ENCODE measurements at places on chromosomes 16 and 17.

- no peak for DNase-seq
Measured at GRCh38 chr17:33204701-33205100, 88.4 kb downstream of the ASIC2 start.

DNA sequence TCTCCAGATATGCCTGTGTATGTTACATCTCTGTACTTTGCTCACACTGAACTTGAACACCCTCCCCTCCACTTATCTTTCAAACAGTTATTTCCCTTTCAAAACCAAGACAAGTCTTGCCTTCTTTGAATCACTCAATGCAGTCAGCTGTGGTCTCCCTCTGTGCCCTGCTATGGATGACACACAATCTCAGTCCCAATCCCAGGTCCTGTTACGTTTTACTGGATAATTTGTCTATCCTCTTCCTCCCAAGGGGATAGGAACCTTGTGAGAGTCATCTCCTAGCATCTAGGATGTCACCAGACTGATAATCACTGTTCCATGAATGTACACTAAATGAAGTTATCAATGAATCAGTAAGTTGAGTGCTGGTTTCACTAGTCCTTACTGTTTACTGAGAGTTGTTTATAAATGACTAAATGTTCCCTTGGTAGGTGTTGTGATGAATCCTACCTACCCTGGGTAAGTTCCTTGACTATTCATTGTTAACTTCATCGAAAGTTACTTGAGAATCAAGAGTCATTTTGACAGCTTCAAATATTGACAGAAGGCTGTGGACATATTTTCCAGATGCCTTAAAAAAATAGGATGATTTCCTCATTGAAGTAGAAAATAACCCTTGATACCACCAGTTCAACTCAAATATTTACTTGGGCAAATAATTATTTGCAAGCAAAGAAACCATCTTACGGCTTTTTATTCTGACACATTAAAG, 244.9 kb downstream of the PRKCA start:
- no peak for DNase-seq

- no peak for DNase-seq
Measured at GRCh38 chr16:6148361-6148760, 1050.8 kb upstream of the EEF2KMT start.

GRCh38 chr16:49183911-49184310, 97.7 kb downstream of the CBLN1 start:
- DNase-seq, result no peak

GRCh38 chr17:67557921-67558320, 159.8 kb upstream of the NOL11 start:
- DNase-seq, result no peak

DNA sequence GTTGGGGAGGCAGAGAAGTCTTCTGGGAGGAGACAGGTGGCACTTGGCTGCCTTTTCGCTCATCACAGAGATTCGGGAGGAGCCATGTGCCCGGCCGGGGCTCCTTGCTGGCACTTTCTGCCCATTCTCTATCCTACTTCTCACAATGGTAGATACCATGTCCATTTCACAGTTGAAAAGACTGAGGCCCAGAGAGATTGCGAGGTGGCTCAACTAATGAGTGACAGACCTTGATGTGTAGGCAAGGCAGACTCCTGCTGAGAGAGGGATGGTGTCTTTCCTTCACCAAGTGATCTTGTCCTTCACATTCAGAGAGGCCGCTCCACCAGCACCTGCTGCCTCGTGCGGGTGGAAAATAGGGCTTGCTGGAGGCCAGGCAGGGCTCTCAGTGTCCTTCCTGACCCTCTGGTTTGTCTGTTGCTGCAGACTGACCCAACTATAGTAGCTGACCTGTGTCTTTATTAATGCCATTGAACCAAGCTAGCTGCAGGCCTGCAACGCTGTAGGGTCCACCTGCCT, 42.1 kb downstream of the MPRIP start:
- no peak for DNase-seq

GRCh38 chr17:14760719-14761411, 460.0 kb downstream of the HS3ST3B1 start:
- DNase-seq, result no peak

DNA sequence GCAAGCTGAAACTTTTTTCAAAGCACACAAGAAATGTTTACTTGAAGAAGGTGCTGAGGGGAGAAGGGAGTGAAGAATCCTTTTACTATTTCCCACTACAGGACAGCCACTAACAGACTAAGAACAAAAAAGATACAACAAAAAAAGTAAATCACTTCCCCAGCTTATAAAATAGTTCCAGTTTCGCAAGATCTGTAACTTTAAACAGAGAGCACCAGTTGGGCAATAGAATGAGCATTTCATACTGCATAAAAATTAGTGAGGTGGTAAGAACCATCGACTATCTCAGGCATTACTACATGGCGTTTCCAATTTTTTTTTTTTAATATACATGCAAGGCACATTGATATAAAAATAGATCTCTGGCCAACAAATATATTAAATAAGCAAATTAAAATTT, 11.1 kb downstream of the CRYBA1 start:
- DNase-seq, result no peak

DNA sequence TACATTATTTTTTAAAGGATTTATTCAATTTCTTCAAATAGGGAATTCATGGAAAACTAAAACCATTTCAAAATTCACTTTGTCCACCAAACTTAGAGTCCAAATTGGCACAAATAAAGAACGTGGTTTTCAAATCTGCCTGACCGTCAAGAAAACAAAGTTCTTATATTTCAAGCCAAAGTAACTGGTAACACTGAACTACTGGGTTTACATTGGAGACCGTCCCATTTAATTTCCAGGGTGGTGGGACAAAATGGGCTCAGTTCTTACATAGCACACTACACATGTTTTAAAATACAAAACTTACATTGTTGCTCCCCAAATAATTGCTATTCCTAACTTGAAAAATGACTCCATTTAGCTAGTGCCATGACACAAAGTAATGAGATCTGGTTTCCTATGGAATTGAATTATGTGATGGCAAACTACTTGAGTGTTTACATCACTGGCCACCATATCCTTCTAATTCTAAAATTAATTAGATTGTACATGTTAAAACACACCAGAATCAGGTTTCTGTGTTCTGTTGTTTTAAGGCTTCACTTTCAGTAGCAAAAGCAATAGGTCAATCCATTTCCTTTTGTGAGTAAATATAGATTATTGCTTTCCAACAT, 6.5 kb downstream of the PSME3IP1 start:
- DNase-seq, result no peak

DNA sequence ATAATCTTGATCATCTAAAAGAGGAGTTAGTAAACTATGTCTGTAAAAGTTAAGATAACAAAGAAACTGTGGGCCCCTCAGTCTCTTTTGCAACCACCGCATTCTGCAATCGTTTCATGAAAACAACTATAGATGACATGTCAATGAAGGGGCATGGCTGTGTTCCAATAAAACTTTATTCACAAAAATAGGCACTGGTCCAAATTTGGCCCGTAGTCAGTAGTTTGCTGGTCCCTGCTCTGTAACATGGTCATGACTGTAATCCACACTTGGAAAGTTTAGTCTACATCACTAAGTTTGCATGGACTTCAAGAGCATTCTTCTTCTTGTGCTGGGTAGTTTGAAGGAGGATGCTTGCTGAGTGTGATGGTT, 299.3 kb upstream of the PSMD7 start:
- DNase-seq, result no peak

DNA sequence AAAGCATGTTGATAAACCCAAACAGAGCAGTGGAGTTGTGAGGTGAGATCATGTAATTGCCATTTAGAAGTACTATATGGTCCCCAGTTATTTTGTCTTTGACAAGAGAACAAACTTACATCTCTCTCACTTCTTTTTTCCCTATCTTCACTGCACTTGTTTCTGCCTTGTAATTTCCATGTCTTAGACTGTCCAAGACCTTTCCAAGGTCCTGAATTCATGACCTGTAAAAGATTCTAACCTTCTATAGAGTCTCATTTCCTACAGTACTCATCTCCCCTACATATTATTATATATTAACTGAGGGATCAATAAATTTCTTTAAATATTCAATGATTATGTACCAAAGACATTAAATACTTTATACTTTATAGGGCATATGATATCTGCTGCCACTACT, 295.3 kb upstream of the KIF2B start:
- DNase-seq, result no peak

- peak; percentile 9 for DNase-seq
Measured at GRCh38 chr17:20073055-20073979, 64.2 kb downstream of the SPECC1 start.

DNA sequence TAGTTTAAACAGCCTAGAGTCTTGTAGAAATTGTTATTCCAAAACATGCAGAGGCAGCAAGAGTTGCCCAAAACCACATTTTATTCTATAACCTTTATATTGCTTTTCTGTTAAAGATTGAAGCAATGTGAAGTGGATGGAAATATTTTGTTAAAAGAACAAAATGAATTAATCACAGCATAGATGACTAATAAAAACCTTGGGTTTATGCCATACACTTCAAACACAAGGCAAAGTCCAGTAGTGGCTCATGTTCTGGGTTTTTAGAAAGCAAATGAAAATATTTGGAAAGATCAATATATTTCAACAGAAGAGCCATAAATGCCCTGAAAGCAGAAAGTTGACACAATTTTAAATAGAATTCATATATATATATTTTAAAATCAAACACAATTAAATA, 36.7 kb upstream of the ULK2 start:
- DNase-seq, result no peak

All from stimulated activated CD4-positive, alpha-beta T cell treated with anti-CD3 and anti-CD28 coated beads, Interleukin-12 subunit alpha, Interleukin-12 subunit beta, amount 100 ng/mL, for 4 hours (primary cell).